ENCODE measurements at places on chromosomes 12 and 14. TPM values are rescaled to one million over a fixed set of nuclear protein-coding genes. Genes with fewer than 3 reads are reported as not detected.

Gene B4GALNT1
- polyA plus RNA-seq = 20.6 TPM

Gene MYF5
- polyA plus RNA-seq = not detected

DNA sequence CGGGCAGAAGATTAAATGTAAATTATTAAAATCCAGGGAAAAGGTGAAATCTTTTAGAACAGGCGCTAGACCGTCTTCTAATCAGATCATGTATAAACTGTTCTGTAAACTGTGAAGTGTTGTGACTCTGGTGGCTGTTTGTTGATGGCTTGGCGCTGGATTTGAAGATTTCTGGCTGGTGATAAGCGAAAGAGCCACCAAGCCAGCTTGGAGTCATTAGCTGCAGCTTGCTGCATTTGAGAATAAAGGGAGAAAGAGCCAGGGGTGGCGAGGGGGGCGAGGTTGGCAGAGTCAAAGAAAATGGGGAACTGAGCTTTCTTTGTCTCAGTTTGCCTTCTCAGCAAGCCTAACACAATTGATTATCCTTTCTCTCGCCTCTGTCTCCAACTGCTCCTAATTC, 8.0 kb downstream of the SYNDIG1L start:
- DNase-seq = no peak

DNA sequence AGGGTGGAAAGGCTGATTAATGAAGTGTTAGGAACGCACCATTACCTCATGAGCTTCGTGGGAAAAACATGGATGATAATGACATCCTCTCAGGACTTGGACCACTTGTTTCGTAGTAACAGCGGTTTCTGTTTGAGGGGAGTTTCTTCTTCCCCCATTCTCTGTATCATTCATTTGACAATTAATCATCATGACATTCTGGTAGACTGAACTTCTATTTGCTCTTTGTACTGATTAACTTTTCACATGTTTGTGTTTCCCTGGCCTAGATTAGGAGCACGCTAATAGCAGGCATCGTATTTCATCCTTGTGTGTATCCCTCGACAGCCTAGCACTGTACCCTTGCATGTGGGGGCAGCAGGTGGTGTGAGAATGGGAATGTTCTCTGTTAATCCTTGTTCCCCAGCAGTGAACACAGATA, 8.0 kb downstream of the LRRC74A start:
- DNase-seq = no peak

DNA sequence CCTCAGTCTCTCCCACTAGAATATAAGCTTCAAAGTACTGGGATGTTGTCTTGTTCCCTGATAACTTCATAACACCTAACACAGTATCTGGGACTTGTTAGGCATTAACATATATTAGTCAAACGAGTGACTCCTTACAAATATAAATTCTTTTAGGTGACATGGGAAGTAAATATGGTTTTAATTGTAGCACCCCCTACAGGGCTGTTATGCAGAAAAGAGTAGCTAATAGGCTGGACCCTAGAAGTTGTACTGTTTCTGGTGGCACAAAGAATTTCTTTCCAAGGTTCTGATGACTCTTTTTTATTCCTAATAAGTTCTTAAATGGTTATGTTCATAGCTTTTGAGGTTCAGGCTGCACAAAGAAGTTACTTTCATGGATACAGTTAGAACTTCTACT, 29.8 kb downstream of the GPATCH2L start:
- DNase-seq = no peak

Measured in K562 (cell line).